ENCODE measurements at places on chromosomes 2 and 18.

GRCh38 chr2:111691164-111691875 is 192.7 kb downstream of the ANAPC1 start:
- DNase-seq: no peak

- DNase-seq: no peak
Measured at GRCh38 chr18:72762515-72763122, 105.2 kb downstream of the NETO1 start.

- no peak for DNase-seq
Measured at GRCh38 chr2:9844576-9844975, 1.3 kb downstream of the TAF1B start.

GRCh38 chr2:86596118-86596517 is 27.5 kb downstream of the RNF103 start:
- DNase-seq: no peak

- no peak for DNase-seq
Measured at GRCh38 chr2:58852243-58852642, 611.1 kb upstream of the FANCL start.

DNA sequence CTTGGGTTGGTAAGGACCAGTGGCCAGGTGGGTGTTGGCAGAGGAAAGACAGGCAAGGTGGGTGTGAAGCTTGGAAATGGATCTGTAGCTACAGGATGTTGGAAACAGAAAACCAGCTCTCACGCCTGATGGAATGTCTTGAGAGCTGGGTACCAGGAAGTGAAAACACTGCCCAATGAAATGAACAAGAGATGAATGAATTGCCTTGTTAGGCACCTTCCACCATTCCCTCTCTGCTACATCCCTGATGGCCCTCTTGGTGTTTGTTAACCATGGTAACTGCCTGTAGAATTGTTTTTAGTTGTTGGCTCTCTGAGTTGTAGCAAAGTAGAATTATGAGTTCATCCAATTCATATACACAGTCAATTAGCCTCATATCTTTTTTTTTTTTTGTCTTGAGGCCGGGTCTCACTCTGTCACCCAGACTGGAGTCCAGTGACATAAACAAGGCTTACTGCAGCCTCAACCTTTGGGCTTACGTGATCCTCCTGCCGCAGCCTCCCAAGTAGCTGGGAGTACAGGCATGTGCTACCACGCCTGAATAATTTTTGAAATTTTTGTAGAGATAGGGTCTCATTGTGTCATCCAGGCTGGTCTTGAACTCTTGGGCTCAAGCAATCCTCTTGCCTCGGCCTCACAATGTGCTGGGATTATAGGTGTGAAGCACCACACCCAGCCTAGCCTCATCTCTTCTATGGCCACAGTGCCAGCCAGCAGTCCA is 9.5 kb downstream of the KCMF1 start:
- DNase-seq: no peak

- no peak for DNase-seq
Measured at GRCh38 chr18:59024829-59025228, 114.9 kb upstream of the SEC11C start.

DNA sequence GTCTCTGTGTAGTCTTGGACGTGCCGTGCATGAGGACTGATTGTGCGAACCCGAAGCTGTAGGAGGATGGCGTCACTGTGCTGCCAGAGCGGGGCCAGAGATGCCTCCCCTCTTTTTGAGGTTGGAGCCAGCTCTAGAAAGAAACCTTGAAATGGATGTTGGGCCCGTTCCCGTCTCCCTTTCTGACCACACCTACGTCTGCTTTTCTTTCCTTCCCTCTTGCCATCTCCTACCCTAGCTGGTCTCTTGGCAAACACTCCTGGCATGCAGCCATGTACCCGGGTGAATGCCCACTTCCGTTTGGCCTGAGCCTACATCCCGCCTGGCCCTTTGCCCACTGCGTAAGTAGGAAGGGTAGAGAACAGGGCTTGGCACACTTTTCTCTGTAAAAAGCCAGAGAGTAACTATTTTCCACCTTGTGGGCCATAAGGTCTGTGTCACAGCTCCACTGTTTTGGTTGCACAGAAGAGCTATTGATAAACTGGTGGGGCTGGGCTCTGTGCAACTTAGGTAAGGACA is 37.4 kb downstream of the SH3BP4 start:
- no peak for DNase-seq

GRCh38 chr2:142883526-142883925 is 6.1 kb downstream of the KYNU start:
- DNase-seq: no peak

Measured in stimulated activated CD8-positive, alpha-beta memory T cell treated with anti-CD3 and anti-CD28 coated beads, Interleukin-15, amount 100 ng/mL, for 24 hours (primary cell).